ENCODE measurements at places on chromosomes 1 and 21. TPM values are rescaled to one million over a fixed set of nuclear protein-coding genes. Genes with fewer than 3 reads are reported as not detected.

Gene KCNT2
- total RNA-seq, result 6.0 TPM

Gene CYP4A11
- not detected for total RNA-seq

Gene NPPA
- total RNA-seq, result not detected

Gene FMO3
- not detected for total RNA-seq

Gene FBXO2
- total RNA-seq, result 2.0 TPM

Gene LYSMD1
- 15.1 TPM for total RNA-seq

Gene SLC22A15
- total RNA-seq, result 4.7 TPM

Gene SH3BGR
- 13.8 TPM for total RNA-seq

Gene SLAMF7
- total RNA-seq, result 3.2 TPM

Gene SLC35F3
- 4.0 TPM for total RNA-seq

Gene HES4
- total RNA-seq, result 63.6 TPM

Gene SIM2
- total RNA-seq, result 0.23 TPM

Gene FMO5
- total RNA-seq, result 0.53 TPM

Gene RNF186
- total RNA-seq, result not detected

Gene TMEM52
- 1.2 TPM for total RNA-seq

Gene MFSD2A
- total RNA-seq, result 20.3 TPM

Data from A375 (cell line).